Left ventricle myocardium superior (tissue), 1 donor: ENCODE measurements at places on chromosomes 13 and 19.

GRCh38 chr13:110416131-110417025 is 109.3 kb downstream of the COL4A2 start:
- no peak for DNase-seq

DNA sequence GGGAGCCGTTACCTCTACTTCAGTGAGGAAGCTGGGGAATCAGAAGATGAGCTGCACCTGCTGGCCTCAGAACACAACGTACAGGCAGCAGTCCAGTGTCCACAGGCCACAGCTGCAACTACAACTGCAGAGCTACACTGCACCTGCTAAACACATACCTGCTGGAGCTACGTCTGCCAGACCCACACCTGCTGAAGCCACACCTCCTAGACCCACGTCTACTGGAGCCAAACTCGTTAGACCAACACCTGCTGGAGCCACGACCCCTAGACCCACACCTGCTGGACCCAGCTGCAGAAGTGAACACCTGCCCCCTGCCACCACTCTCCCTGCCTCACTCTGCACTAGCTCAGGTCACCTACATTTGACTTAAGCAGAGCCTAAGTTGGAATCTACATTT is 169.9 kb downstream of the USP12 start:
- DNase-seq: no peak

- DNase-seq: no peak
Observed at GRCh38 chr19:3765121-3765520, 2.6 kb downstream of the MRPL54 start.

GRCh38 chr13:93867481-93867880 is 612.0 kb downstream of the DCT start:
- no peak for DNase-seq

DNA sequence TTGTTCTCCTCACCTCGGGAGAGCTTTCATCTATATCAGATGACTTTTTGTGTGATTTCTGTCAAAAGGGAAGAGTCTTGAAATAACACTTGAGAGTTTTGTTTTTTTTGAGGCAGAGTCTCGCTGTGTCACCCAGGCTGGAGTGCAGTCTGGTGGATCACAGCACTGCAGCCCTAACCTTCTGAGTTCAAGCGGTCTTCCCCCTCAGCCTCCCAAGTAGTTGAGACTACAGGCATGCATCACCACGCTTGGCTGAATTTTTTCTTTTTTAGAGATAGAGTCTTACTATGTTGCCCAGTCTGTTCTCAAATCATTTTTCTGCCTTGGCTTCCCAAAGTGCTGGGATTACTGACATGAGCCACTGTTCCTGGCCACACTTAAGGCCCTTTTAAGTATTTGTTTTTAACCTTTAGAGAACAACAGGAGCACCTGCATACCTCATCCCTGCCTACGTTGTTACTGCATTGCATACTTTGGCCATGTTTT is 11.4 kb downstream of the NDFIP2 start:
- no peak for DNase-seq

GRCh38 chr19:18000915-18001776 is 6.8 kb upstream of the ARRDC2 start:
- DNase-seq: peak; percentile 93

DNA sequence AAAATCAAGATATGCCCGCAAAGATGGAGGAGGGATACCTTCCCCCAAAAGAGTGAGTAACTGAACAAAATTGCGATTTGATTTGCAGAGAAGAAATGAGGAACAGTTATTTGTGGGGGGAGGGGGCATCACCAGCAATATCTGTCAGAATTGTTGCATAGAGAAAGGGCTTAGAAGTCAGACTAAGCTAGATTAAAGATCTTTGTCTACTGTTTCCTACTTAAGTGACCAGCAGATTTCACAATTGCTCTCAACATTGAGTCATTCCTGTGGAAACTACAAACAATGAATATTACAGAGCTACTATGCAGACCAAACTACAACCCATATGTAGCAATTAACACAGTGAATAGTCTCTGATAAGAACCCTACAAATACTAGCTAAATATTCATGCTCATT is 27.4 kb downstream of the FPR3 start:
- no peak for DNase-seq

DNA sequence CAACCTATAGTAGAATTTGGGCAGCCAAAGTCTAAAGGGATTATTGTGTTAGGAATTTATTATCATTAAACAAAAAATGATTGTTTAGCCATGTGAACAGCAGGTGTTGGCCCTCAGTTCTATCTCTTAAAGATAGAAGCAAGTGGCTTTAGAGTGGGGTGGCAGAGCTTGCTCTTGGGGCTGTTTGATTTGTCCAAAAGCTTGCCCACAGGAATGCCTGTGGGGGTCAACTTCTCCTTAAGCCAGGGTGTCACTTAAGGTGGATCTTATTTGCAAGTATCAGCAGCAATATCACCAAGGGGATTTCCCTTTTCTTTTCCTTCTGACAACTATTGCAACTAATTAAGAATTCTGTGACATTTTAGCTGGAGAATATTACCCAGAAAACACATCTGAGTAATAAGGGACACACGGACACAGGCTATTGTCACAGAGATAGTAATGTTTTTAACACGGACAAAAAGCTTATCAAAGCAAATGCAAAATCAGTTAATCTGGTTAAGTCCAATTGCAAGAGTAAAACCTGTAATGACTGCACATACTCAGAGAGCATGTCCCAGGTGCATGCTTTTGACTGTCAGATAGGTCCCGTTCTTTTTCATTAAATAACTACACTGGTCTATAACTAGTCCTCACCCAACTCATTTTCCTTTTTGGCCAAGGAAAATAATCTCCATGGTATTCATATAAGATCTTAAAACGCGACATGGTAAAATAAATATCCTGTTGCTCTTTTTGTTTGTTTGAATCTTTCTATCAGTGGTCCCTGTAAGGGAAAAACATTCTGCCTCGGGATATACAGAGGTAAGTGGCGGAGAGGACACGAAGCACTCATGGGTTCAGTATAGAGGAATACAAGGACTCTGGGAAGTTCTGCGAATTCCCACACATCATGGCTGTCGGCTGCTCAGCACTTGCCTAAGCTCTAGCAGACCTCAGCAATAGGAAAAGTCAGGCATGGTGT is 172.1 kb upstream of the RFC3 start:
- DNase-seq: no peak

DNA sequence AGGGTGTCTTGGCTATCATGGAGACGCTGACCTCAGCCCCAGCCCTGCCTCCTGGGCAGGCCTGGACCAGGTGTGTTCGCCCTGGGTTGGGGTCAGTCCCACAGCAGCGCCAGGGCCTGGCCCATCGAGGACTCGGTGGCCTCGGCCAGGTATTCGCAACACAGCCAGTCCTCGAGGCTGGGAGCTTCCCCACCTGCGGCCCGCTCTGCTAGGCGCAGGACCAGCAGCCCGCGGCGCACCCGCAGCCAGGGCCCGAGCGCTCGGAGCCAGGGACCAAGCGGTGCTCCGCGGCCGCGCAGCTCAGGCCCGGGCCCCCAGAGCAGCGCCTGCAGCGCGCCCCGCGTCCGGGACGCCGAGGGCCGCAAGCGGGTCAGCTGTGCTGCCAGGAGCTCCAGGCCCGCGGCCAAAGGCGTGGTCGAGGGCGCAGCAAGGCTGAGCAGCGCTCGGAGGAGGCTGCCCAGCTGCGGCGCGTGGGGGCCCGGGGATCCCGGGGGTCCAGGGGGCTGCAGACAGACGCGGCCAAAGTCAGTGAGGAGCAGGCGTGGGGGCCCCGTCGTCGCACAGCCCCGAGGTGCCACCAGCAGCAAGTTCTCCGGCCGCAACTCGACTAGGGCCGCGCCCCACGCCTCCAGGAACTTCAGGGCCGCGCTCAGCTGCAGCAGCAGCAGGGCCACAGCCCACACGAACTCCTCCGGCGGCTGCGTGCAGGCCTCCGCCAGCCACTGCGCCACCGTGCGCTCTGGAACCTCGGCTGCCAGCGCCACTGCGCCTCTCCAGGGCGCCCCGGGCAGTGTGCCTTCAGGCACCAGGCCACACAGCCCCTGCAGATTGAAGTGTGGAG is 6.2 kb downstream of the PEAK3 start:
- peak; percentile 78 for DNase-seq

GRCh38 chr19:3007975-3008374 is 21.1 kb downstream of the TLE2 start:
- DNase-seq: no peak

- DNase-seq: no peak
Observed at GRCh38 chr19:6352381-6353165, 8.8 kb upstream of the CLPP start.

- no peak for DNase-seq
Observed at GRCh38 chr13:65642996-65643395, 1587.1 kb downstream of the PCDH9 start.

DNA sequence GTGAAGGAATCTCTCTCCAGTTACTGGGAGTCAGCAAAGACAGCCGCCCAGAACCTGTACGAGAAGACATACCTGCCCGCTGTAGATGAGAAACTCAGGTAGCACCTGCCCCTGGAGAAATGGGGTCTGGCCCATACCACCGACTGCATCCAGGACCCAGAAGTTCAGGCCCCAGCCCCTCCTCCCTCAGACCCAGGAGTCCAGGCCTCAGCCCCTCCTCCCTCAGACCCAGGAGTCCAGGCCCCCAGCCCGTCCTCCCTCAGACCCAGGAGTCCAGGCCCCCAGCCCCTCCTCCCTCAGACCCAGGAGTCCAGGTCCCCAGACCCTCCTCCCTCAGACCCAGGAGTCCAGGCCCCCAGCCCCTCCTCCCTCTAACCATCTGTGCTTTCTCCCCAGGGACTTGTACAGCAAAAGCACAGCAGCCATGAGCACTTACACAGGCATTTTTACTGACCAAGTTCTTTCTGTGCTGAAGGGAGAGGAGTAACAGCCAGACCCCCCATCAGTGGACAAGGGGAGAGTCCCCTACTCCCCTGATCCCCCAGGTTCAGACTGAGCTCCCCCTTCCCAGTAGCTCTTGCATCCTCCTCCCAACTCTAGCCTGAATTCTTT is 3.0 kb downstream of the APOC2 start:
- DNase-seq: no peak
